Stimulated activated CD4-positive, alpha-beta T cell treated with anti-CD3 and anti-CD28 coated beads, Interleukin-2, amount 100 ng/mL, for 48 hours (primary cell): ENCODE measurements at places on chromosomes 11 and 22.

DNA sequence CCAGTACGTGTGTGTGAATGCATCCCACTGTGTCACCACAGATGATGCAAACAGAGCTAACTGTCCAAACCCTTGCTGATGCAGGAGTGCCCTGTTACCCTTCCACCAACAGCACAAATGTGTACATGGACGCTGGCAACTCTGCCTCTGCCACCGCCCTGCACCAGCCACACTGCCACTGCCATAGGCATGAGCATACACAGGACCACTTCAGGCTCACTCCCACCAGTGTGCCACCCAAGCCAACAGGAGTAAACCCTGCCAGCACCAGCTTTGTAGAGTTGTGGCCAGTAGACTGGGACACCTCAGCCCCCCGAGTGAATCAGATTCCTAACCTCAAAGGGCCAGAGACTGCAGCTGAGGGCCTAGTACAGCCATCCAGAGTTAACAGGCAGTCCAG, 34.0 kb downstream of the NOX4 start:
- no peak for DNase-seq

DNA sequence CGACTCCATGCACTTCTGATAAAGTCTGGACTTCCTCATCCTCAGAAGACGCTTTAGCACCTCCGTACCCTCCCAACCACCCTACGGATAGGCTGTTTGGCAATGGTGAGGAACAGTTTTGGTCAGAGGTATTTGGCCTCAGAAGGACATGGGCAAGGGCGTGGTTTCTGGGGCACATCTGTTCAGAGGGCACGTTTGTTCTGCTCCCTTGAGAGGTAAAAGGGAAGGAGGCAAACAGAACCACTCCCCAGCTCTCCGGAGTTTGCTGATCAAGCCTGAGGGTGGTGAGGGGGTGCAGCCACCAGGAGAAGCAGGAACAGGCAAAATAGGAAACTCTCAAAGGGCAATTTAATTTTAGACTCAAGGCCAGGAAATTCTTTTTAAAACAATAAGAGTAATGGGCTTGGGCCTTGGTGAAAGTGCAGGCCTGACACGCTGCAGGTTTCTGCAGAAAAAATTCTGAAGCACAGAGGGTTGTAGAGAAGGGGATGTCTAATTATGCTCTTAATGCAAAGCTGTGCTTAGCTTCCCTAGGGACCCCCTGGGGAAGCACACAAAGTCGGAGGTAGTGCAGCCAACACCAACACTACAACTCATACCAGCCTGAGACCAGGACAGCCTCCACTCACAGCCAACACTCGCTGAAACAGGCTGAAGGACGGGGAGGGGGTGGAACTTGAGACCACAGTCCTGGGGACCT, 23.3 kb downstream of the ETS1 start:
- DNase-seq: no peak

- DNase-seq: no peak
Measured at GRCh38 chr11:68008381-68009337, 1.5 kb upstream of the ALDH3B1 start.

DNA sequence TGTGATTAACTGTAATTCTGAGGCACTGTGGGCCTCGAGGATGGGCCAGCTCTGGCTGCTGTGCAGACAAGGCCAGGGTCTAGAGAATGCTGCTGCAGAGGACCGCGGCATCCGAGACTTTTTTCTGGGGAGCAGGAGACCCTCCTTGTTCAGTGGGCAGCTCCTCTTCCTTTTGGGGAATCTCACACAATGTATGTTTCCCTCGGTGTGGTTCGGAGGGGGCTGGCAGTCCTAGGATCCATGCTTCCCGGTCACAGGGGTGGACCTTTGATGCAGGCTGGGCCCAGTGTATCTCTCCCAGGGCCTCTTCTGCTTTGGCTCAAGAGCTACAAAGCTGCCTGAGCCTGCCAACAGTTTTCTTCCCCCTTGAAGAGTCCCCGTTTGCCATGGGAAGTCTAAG, 31.5 kb downstream of the MYEOV start:
- no peak for DNase-seq

DNA sequence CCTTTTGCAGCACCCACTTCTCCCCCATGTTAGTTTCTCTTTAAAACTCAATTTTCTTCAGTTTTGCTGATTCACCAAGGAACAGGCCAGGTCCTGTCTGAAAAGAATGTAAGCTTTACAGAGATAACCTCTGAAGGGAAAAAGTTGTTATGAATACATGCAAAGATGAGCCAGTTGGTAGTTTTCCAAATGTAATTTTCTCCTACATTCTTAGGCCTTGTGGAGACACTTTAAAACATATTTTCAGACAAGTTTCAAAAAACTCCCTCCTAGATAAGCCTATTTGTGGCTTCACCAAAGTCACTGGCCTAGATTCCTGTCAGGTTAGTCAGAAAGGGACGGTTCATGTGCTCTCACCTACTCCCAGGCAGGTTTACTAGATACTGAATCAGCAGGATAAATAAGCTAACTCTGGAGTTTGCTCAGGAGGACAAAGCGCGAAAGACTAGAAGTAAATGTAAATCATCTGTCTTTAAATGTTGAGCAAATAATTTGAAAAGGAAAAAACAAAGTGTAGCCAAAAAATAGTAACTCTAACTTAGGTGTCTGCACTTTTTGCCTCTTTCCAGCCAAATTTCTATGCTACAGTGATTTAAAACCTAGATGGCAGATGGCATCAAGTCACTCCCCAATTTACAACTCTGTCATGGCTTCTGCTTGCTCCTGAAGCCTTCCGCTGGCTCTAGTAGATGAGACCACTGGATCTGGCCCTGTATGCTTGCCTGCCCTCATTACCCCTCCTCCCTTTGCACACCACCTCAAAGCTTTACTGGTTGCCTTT, 4.9 kb upstream of the ATP6V1E1 start:
- no peak for DNase-seq
